ENCODE measurements at places on chromosomes 3 and 15.

DNA sequence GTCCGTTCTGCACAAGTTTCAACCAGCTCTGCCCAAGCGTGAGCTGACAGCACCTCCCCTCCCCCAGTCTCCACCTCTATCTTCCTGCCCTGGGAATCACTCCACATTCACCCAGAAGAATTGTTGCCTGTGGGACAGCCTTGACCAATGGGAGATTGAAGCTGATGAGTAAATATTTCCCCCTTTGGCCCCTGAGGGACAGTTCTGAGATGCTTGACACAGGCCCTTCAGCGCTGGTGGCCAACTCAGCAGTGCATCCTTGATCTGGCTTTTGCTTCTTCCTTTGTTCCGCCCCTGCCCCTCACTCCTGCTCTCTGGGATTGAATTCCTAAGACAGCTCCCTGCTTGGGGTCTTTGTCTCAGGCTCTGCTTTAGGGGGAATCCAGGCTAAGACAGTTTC, 13.1 kb upstream of the SKIC8 start:
- DNase-seq = no peak

DNA sequence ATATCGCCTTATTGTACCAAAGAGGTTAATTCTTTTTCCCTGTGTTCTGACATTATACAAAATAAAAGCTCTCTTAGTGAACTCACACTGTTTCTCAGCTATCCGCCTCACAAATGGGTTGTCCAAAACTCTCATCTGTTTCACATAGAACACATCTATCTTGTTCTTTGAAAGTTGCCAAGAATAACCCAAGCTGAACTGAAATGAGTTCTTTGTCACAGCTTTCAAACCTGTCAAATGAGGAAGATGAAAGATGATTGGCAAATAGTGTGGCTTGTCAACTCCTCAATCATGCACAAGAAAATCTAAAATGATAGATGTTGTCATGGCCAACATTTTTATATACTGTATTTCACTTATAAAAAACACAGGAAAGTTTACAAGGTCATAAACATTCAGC, 168.1 kb upstream of the OSTN start:
- no peak for DNase-seq

DNA sequence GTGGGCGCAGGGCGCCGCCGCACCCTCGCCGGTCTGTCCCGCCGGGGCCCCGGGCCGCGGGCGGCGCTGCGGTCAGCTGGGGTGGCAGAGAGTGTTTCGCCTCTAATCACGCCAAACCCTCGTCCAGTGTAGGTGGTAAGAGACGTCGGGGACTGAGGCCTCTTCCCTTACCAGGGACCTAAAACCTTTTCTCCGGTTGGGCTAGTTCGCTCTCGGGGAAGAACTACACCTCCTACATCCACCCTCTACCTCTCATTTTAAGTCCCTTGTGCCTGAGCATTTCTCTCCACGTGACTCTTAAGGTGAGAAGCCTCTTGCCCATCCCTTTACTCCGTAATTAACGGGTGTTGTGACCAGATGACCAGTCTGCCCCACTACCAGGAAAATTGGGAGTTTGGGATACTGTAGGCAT, 520 bp downstream of the TMEM42 start:
- DNase-seq = no peak

DNA sequence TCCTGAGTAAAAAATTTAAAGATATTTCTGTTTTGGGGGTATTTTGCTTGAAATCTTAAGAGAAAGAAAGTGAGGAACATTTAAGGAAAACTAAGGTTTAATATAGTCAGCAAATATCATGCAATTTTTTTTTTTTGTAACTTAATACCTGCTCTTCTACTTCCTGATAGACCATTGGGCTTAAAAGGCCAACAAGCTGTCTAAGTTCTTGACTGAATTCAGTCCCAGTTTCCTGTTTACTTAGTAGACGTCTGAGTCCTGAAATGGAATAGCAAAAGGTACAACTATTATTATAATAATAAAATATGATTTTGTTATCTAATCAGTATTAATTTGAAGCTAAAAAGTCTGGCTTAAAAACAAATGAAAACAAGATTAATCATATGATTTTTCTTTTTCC, 37.9 kb downstream of the IQCB1 start:
- no peak for DNase-seq

DNA sequence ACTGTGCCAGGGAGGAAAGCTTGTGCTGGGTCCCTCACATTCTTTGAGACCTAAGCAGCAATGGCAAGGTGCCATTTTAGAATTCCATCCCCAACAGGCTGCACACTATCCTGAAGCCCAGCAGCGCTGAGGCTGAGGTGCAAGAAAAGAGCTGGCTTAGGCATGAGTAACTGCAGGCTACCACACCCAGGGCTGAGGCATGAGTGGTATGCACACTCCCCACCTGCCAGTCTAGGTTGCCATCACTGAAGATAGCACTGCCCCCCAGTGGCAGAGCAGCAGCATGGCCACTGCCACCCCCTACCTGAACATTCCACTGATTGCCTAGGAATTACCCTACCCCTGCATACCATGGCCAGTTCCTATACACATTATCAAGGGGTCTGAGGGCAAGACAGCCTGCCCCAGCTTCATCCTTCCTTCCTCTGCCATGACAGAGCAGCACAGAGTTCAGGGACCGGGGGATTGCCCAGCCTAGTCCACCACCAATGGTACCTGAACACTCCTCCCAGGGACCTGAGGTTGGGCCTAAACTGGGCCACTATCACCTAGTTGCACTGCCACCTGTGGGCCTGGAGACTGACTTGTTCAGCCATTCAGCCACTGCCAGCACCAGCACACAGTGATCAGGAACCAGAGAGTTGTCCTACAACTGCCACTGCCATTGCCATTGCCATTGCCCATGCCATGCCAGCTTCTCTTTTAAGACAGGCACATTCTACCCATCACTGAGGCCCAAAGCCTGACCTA, 129.8 kb downstream of the SATB1 start:
- no peak for DNase-seq

DNA sequence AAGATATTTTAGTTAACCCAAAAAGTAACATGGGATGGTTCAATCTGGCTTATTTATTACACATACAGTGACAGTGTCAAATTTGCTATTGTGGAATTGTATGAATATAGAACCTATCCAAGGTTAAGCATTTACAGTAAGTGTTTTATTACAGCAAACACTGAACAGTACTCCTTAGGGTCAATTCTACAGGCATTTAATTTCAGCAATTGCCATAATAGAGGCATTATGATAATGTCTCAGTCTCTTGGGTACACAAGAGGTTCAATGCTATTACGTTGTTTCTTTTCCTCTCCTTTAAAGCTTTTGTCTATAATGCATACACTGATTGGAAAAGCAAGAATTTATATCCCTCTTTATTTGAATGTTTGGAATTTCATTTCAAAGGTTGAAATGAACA, 275.7 kb upstream of the NAALADL2 start:
- no peak for DNase-seq

DNA sequence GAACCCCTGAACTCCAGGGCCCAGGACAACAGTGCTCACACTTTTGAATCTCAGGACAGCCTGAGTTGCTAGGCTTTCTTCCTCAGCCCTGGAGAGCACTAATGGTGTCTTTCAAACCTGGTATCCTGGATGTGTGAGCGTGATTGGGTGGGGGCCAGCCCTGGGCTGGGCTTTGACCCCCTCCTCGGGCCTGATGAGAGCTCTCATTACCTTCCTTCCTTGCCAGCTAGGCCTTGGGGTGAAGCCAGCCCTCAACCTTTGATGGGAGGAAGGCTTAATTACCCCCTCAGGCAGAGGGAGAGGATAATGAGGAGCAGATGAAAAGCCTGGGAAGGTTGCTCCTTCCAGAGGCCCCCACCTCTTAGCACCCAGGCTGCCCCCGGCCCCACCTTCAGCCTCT, 31.1 kb upstream of the INSYN1 start:
- DNase-seq = no peak

DNA sequence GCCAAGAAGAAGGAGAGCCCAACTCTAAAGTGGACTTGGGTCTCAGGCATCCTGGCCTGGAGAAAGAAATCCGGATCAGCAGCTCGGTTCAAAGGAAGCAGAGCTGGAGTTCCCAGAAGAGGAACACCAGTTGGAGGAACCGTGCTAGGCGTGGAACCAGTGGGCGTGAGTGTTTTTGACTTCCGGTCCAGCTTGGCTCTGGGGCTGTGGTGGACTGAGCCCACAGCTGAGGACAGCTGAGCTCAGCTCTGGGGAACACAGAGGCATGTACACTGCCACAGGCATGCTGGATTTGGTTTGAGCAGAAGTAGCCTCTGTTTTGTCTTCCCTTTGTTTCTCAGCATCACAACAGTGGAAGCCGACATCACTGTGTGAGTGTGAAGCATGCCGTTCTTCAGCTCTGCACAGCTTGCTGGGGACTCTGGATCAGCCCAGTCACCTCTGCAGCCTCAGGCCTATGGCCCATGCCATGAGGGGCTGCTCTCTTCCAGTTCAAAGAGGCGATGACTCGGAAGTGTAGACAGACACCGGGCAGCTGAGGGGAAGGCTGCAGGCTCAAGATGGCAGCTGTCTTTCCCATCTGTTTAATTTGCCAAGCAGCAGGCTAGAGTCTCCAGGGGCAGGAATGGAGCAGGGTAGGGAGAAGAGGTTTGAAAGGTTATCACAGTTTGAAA, 185.8 kb upstream of the UBE3A start:
- DNase-seq = no peak

- DNase-seq = no peak
Observed at GRCh38 chr15:42954291-42954690, 33.7 kb upstream of the TTBK2 start.
